ENCODE measurements at places on chromosomes 11 and 22.

GRCh38 chr22:25966448-25966913, 202.8 kb upstream of the SEZ6L start:
- no peak for DNase-seq

DNA sequence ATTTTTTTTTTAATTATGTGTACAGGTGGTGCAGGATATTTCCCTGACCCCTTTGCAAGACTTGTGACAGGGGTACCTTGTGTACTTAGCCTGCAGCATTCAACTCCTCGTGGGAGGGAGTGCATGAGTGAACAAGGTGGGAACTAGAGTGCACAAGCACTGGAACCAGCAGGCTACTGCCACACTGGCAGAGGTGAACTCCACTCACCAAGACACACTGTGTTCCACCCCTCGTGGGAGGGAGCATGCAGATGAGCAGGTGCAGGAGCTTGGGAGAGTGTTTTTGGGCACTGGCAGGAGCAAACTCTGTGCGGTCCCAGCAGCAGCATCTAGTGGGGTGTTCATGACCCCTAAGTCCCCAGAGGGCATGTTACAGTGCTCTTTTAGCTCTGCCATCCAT, 282.7 kb upstream of the PLET1 start:
- no peak for DNase-seq

DNA sequence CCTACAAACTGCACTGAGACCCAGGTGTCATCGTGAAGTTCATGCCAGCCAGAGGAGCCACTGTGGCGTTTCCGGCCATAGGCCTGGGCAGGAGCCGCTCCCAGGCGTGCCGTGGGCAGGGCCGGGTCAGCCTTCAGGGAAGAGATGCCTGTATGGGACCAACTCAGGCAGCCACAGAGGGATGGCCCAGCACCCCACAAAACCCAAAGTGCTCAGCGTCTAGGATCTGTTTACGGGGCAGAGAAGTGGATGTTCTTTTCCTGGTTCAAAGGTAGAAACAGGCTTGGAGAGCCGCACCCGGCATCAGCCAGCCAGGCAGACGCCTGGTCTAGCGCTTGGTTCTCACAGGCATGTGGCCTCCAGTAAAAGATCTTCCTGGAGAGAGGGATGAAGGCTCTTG, 8.4 kb upstream of the BID start:
- DNase-seq: no peak

- DNase-seq: no peak
Measured at GRCh38 chr11:126857860-126858808, 142.4 kb downstream of the KIRREL3 start.

DNA sequence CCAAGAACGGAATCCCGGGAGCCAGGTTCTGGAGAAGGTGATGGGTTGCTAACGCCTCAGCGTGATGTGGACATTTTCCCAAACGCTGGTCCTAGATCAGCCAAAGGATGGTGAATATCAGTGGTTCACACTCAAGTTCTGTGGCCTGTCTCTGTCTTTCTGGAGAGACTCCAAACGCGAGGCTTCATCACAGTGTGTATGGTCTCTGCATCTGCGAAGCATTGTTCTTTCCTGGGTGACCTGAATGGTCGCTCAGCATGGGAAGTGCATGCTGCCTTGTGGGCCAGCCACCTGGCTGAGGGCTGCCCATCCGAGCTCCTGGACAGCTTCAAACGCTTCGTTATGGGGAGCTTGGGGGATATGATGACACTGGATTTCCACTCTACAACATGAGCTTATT, 810.0 kb downstream of the TBC1D22A start:
- no peak for DNase-seq

DNA sequence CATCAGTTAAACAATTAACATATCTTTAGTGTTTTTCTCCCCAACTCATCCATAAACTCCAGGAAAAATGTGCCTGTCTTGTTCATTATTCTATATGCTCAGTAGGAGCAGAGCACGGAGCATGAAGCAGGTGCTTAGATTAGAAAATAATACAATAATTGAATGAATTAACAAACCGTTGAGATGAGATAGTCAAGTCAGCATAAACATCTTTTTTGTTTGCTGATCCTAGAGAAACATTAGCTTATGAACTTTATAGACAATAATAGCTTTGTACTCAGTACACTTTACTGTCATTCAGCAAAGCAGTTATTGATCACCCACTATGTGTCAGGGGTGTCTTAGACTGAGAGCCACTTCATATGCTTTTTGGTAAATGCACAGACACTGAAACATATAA, 105.2 kb upstream of the SEZ6L start:
- no peak for DNase-seq

DNA sequence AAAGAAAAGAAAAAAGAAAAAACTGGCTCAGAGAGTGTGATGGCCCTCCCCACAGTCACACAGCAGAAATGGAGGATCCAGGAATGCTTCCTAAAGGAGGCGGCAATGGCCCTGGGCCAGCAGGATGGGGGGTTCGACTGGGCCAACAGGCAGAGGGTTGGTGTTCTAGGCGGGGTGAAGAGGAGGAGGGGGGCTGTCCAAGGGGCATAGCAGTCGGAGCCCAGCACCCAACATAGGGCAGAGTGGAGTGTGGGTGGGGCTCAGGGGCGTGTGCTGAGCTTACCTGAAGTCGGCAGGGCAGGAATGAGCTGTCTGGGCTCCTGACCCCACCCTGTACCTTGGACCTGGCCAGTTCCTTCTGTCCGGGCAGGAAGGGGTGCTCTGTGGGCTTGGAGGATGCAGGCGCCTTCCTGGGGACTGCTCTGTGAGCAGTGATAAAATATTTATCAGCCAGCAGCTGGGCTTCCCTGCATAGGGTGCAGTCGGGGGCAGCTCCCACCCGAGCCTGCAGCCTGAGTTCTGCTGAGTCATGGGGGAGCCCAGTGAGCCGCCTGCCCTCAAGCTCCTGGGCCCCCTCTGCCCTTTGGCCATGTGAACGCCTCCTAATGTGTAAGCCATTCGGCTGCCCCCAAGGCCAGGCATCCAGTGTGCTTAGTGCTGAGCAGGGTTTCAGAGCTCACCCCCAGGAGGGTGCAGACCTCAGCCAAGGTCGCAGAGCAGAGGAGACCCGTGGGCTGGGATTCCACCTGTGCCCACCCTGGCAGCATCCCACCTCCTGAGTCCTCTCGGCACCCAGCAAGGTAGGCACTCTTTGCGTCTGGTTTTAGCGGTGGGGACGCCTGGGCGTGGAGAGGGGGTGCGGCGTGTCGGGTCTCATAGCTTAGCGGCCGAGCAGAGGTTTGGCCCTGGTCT, 25.3 kb upstream of the PRR5 start:
- DNase-seq: peak; percentile 97

DNA sequence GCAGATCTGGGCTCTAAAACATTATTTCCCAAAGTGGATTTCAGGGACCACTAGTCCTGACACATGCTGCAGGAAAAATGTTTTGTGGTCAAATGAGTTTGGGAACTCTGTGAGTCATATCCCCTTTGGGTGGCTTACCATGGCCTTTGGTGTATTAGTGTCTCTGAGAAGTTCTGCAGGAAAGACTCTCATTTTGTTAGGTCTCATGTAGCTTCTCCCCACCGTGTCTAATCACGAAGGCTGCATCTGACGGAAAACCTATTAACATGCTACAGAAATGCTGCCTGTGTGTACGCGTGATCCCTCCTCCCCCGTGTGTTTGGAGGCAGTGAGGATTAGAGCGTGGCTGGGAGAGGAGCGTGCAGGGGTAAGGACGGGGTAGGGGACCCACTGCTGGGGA, 191.7 kb downstream of the ST3GAL4 start:
- DNase-seq: no peak

DNA sequence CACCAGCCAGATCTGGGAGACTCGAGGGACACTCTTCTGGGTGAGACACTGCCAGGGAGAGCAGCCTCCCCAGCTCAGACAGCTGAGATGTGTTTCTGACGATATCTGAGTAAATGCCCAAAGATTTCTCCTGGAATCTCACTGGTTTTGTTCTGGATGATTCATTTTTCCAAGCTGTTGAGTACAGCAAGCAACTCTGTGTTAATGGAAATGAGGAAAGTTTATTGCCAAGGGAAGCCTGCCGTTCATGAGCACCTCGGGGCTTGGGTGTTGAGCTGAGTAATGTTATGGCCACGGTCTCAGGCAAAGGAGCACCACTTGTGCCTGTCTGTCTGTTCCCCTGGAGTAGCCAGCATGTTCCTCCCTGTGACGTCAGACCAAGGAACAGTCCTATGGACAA, 1132.4 kb downstream of the BRD1 start:
- DNase-seq: no peak

GRCh38 chr11:127059286-127059685, 58.7 kb upstream of the KIRREL3 start:
- DNase-seq: no peak

DNA sequence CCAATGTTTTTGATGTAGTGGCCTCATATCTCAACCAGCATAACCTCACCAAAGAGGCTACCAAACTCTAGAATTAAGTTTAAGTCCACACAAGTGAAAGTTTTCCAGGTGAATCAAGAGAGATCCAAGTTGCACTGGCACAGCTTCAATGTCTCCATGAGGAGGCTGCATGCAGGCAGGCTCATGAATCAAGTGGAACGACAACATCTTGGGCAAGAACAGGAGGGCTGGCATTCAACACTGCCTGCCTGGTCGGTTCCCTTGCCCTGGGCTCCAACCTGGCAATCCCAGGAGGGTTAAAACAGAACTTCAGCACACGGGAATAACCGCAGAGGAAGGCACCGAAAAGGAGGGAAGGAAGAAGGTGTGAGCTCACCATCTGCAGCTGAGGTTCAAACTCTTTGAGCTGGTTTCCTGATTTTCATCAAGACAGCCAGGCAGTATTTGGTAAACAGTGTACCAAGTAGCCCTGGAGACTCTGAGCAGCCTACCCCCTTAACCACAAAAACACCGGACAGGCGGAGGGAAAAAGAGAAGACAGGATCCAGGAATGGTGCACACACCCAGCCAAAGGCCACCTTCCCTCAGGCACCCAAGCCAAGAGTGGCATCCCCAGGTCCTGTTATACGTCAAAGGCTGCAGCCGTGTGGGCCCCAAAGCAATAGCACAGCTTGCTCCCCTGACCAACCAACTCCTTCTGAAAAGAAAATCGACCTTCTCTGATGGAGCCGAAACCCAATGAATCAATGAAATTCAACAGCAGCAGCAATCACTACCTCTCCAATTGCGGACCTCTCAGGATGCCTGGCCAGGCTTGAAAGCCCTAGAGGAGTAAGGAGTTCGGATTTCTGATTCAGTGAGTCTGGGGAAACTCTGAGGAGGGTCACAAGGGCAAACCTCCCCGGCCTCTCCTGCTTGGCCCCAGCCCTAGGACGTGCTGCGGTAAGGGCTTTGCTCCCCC, 1.3 kb downstream of the PACSIN2 start:
- DNase-seq: no peak

DNA sequence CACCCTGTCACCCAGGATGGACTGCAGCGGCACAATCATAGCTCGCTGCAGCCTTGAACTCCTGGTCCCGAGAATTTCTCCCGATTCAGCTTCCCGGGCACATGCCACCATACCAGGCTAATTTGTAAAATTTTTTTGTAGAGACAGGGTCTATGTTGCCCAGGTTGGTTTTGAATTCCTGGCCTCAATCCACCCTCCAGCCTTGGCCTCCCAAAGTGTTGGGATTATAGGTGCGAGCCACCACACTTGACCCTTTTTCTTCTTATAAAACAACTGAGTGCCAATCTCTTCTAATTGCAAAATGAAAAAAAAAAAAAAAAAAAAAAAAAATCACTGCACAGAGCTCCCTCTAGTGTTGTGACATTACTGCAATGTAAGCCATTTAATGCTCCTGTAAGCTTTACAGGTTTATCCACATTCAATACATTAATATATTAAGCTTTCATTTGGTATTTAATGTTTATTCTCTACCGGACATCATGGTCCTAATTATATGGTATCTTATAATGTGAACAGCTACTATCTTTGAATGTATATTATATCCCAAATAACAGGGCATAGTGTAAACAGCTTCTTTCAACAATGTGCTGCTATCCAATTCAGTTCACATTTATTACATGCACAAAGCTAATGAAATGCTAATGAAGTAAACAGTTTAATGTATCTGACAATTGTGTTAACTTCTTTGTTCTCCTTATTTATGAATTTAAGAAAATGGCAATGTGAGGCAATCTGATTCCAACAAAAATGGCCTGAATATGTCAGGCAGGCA, 44.6 kb downstream of the COPB1 start:
- peak; percentile 27 for DNase-seq

Measured in hematopoietic multipotent progenitor cell treated with erythropoietin and hydrocortisone succinate and interleukin-3 and kit ligand, for 8 days (in vitro differentiated cells).